ENCODE measurements at places on chromosomes 12 and 14.

DNA sequence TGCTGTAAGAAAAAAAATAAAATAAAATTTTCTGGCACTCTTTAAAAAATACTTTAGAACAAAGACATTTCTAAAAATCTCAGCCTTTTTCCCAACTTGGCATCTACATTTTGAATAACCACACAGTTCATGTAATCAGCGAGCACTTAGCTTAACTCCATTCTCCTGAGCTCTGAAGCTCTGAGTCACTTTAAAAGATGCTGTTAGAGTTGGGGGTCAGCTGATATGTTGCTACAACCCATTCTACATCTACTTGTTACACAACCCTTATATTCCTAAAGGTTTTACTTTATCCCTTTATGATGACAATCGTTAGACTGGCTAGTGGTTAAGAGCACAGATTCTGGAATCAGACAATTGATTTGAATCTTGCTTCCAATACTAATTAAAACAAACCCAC lies 48.3 kb downstream of the SLC41A2 start:
- no peak for DNase-seq

DNA sequence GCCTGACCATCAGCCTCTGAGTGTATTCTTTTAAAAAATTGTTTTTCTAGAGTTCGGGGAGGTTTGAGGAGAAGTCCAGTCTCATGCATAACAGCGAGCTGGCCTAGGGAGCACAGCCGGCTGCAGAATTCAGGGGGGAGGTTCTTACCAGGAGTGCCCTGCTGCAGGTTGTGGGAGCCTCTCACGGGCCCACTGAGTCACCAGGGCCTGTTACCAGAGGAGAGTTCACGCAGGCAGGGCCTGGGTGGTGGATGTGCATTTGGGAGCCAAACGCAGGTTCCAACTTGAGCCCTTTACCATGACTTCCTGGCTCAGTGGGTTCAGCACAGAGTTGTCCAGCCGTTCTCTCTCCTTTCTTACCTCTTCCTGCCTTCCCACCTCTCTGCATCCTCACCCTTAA lies 14.4 kb downstream of the CD9 start:
- no peak for DNase-seq

- no peak for DNase-seq
Observed at GRCh38 chr12:6424008-6424347, 20.8 kb upstream of the CD27 start.

- no peak for DNase-seq
Observed at GRCh38 chr14:76811561-76811960, 1.1 kb downstream of the ANGEL1 start.

DNA sequence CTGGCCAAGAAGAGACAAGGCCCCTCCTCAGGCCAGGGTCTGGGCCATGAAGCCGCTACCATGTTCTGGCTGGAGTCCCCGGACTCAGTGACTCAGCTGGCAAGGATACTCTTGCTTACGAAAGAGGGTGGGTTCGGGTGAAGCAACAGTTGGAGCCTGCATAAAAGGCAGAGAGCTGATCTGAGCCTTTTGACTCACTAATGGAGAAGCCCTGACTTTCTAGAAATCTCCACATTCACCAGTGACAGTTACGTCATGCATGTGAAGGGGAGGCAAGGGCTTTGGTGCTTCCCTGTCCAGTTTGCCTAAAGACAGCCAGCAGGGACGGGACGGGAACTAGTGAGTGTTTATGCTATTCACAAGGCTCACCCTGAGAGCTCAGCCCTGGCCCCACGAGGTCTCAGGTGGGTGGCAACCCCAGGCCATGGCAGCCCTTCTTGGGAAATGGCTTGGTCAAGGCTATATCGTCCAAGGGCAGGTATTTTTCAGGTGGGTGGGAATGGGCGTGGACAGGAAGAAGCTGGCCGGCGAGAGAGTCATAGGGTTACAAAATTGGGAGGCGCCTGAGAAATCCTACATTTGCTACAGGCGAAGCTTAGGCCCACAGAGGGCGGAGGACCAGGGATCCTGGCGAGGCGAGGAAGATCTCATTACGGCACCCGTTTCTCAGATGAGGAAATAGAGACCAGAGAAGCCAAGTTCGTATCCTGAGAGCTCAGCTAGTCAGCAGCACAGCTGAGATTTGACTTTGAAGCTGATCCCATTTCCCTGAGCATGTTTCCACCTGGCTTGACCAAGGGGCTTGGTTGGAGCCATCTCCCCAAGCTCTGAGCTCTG lies 314.6 kb downstream of the BCL11B start:
- no peak for DNase-seq

DNA sequence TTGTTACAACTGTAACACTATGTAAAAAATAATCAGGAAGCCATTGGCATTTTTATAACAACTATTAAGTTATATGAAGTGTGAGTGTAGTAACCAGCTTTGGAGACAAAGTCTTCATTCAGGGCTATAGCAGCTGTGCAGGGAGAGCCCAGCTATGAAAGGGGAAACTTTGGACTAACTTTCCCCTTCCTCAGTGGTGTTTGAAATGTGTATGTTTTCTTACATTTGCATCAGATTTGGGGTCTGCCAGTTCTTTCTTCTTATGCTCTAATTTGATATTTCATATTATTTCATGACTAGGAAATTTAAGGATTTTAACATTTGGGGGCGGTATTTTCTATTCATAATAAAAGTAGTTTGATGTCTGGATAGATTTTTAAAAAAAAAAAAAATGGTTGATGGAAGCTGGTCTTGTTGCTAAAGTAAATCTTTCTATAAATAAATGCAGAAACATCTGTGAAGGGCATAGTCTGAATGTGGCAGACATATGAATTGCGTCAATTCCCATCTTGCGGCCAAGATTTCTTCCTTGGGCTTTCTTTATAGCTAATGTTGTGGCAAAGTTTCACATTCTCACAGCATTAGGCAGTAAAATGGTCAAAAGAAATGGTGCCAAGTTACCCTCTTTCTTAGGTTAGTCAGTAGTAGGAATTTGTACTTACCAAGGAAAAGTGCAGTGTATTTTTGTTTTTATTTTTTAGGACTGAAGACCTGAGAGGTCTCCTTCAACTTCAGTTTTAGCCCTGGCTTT lies 35.6 kb downstream of the RASSF8 start:
- no peak for DNase-seq

GRCh38 chr14:44109036-44109435 lies 398.0 kb downstream of the FSCB start:
- no peak for DNase-seq

Data from activated CD4-positive, alpha-beta T cell treated with anti-CD3 and anti-CD28 coated beads, Interleukin-2, Interleukin-4, amounts not matched to agents 100 ng/mL and 50 ng/mL, durations not matched to agents 16 hours and 8 hours (primary cell).